ENCODE measurements at places on chromosomes 16 and 17.

- no peak for DNase-seq
Observed at GRCh38 chr17:57143919-57144318, 58.9 kb downstream of the AKAP1 start.

DNA sequence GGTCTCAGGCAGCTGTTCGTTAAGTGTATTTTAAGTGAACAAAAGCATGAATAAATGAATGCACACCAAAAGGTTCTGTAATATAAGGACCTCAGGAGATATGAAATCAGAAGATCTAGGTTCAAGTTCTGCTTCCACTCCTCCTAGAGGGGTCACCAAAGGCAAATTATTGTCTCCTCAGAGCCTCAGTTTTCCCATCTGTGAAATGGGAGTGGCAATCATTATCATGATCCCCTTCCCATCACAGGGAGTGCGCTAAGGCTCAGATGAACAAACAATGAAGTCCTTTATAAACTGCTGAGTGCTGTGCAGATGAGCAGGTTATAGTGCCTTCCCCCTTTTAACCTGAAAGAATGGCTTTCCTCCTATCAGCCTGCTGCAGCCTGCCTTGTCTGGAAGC is 248.3 kb upstream of the C16orf82 start:
- DNase-seq, result no peak

GRCh38 chr17:1033503-1033902 is 36.6 kb downstream of the TIMM22 start:
- DNase-seq, result no peak

DNA sequence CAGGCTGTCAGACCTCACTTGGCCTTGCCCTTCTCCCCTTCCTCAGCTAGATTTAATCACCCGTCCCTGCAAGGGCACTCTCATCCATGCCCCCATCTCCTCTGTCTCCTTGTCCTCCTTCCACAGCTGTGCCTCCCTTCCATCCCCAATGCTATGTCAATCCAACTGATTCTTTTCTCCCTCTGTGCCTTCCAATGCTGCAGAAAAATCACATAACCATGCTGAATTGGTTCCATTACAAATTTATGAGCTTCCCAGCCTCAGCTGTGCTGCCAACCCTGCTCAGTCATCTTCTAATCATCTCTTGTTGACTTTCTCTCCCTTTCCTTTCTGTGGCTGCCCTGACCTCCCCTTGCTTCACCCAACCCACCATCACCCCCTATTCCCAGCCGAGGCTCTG is 56.3 kb upstream of the PIRT start:
- no peak for DNase-seq

DNA sequence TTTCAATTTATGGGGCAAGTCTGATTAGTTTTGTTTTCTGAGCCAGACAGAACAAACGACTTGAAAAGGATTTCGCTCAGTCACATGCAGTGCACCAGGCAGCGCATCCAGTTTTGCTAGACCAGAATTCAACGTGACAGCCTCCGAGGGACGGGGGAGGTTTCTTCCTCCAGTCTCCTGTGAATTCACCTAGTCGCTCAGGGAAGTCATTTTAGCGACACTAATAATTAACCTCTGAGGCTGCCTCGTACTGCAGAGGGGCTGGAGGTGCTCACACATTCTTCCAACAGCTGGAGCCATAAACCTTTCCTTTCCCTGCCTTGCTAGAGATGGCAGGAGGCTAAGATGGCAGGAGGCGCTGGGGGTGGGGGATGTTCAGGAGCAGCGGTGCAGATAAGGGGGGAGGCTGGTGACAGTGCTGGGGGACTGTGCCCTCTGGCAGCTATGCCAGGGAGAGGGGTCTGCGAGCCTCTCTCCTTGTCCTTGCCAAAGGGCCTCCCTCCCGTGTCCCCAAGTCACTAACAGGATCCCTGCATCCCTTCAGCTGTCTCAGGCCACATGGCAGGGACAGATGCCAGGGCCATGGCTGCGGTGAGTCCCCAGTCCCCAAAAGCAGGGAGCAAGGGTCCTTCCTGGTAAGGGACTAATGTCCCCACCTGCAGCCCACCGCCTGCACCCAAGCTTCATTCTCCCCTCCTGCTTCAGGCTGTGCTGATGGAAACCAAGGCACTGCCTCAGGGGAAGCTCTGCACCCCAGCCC is 24.0 kb downstream of the MXRA7 start:
- DNase-seq, result no peak

- peak; percentile 86 for DNase-seq
Observed at GRCh38 chr17:78176548-78177025, 8.2 kb downstream of the SYNGR2 start.

- DNase-seq, result no peak
Observed at GRCh38 chr16:79004309-79004708, 596.2 kb downstream of the MAF start.

DNA sequence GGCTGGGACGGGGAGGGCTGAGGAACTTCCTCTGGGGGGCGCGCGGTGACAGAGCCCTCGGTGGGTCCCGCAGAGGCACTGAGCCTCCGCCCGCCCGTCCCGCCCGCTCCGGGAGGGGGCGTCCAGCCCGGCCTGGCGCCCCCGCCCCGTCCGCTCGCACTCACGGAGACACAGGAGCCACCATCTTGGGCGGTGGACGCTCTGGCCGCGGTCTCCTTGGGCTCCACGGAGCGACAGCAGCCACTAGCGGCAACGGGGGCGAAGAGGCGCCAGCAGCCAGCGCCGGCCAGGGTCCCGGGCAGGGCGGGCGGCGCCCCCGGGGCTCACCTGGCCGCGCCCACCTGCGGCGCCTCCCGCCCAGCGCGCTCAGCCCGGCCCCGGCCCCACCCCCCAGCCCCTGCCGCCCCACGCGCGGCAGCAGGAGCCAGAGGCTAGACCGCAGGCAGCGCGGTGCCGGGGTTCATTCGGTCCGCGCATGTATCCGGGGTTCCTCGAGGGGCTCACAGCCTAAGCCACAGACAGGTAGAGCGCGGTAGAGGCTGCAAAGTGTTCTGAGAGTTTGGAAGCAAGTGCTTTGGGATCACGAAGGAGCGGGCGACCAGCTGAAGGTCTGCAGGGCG is at the start of gene C17orf113:
C17orf113 (minus strand) TSS at position 209 of the 620 bp plus-strand sequence. CDS start 7,225 bp downstream, outside the sequence.
- peak; percentile 56 for DNase-seq

DNA sequence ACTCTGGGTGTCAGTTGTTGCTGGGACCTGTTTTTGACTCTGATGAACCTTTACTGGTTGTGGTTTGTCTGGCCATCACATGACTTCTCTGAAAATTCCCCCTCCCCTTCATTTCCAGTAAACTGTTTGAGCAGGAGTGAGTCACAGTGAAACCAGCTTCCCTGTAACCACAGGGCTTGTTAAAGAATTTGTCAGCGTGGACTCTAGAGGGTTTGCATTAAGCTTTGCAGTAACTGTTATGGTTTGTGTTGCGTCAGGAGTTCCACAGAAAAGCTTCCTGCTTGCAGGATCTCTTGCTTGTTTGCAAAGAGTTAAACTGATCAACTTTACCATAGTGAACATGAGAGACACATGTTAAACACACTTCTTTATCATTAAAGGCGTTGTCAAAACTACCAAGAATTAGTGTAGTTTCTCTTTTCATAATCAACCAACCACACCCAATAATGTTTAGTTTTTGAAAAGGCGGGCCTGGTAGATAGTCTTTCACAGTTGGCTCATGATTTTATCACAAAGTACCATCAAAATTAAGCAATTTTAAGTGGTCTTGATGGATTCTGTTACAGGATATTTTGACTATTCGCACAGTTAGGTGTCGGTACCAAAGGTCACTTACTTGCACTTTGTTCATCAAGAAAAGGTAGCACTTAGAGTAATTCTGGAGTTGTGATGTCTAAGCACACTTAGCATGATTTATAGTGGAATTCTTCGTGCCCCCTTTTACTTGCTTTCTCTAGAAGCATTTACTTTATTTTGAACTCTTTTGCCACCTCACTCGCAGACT is 79.3 kb downstream of the VMP1 start:
- peak; percentile 77 for DNase-seq

GRCh38 chr17:60089096-60089806 is 10.5 kb upstream of the HEATR6 start:
- no peak for DNase-seq

GRCh38 chr16:79912592-79913310 is 312.2 kb upstream of the MAF start:
- DNase-seq, result no peak

DNA sequence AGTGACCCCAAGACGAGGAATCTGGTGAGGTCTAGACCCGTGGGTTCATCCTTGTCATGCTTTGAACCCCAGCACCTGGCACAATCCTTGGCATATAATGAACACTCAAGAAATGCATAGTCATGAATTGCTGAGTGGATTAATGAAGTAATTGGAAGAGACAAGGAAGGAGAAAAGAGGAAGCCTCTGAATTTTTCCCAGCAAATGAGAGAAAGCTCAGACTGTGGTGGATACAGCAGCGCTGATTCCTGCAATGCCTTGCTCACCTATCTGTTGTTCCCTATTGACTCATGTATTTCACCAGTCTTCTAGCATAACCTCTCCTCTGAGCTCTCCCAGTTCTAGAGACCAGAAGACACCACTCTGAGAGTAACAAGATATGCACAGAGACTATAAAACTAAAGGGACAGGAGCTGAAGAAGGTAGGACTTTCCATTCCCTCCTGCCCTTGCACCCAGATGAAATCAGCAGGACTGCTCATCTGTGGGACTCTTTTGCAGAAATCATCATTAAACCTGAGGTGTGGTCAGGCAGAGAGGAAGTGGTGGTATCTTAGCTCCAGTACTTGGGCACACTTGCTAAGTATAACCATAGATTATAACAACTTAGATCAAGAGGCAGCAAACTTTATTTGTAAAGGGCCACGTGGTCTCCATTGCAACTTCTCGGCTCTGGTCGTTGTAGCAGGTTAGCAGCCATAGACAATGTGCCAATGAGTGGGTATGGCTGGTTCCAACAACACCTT is 102.8 kb downstream of the MAF start:
- no peak for DNase-seq

- DNase-seq, result no peak
Observed at GRCh38 chr17:61456688-61457225, 4.5 kb downstream of the TBX4 start.

DNA sequence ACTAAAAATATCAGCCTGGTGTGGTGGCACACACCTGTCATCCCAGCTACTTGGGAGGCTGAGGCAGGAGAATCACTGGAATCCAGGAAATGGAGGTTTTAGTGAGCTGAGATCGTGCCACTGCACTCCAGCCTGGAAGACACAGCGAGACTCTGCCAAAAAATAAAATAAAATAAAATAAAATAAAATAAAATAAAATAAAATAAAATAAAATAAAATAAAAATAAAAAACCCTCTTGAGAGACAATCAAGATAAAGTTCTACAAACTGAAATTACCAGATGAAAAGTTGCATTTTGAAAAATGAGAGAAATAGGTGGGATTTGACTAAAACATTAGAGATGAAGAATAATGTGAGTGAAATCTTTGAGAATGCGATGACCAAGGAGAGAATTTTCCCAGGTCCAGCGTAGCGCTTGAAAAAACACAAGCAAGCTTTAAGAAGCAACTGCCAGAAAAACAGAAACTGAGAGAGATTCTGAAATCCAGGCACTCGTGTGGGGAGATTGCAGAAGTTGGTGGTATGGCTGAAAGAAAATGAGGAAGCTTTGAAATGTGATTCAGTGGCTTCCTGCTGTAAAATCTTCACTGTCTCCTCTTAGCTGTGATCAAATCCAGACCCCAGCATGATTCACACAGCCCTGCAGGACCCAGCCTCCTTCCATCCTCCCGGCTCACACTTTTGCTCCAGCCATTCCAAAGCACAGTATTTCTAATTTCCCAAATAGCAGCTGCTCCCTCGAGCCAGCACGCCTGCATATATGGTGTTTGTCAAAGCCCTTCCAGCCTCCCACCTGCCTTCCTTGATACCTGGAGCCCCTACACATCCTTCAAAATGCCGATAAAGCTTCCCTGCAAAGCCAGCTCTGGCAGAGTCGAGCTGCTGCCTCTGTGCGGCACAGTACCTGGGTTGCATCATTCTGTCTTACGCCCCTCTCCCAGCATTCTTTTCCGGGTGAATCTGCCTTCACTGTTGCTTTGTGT is 8.2 kb upstream of the CD300E start:
- no peak for DNase-seq

DNA sequence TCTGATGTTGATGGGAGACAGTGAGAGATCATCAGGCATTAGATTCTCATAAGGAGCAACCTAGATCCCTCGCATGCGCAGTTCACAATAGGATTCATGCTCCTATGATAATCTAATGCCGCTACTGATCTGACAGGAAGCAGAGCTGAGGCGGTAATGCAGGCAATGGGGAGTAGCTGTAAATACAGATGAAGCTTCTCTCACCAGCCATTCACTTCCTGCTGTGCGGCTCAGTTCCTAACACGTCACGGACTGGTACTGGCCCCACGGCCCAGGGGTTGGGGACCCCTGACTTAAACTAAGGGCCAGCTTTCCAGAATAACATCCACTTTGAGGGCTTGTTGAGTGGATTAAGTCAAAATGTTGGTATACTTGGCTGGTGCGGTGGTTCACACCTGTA is 2.6 kb upstream of the TMEM219 start:
- DNase-seq, result no peak

GRCh38 chr17:31062346-31062745 is 32.4 kb upstream of the NF1 start:
- DNase-seq, result no peak
